Motor neuron (in vitro differentiated cells): ENCODE measurements at places on chromosomes 1 and 21.
A peak's percentile ranks its signal among the peaks of the same experiment; 100 is the strongest.

- peak; percentile 1 for ATAC-seq
These were observed 39.1 kb upstream of the WASF2 start for GRCh38 chr1:27528818-27529703.

- ATAC-seq = no peak
These were observed 21.1 kb downstream of the MEGF6 start for GRCh38 chr1:3590139-3590763.

GRCh38 chr1:241612533-241613477 is 27.4 kb downstream of the CHML start:
- no peak for ATAC-seq

GRCh38 chr1:4586611-4587160 is 67.7 kb upstream of the AJAP1 start:
- ATAC-seq = no peak

DNA sequence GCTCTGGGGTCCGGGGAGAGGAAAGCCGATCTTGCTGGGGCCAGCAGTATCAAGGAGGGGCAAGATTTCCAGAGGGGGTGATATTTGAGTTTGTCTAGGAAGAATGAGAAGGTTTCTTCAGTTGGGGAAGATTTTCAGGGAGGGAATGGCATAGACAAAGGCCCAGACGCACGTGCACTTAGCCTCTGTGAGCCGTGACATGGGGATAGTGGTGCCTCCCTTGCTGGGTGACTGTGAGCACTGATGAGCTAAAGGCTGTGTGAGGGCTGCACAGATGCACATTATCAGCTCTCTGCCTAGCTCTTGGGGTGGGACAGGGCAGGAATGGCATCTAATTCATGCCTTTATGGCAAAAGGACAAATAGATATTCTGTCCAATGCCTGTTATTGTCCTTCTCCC is 1.8 kb downstream of the CDCP2 start:
- ATAC-seq = no peak

- no peak for ATAC-seq
These were observed 207.7 kb downstream of the BARHL2 start for GRCh38 chr1:90509225-90510048.

DNA sequence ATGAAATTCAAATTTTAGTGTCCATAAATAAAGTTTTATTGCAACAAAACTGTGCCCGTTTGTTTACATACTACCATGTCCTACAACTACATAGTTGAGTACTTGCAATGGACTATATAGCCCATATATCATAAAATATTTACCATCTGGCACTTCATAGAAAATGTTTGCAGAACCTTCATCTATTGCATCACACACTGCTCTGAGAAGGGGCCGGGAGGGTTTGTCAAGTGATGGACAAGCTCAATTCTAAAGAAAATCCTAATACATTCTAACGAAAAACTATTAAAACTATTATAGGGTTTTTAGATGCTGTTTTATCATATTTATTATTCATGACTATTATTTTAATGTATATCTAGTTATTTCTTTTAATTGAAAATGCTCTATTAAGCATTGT is 35.9 kb downstream of the RGSL1 start:
- ATAC-seq = no peak

- ATAC-seq = no peak
These were observed 27.9 kb downstream of the DOP1B start for GRCh38 chr21:36184545-36184944.

GRCh38 chr1:229029879-229030235 is 241.1 kb upstream of the RAB4A start:
- no peak for ATAC-seq

GRCh38 chr1:94875794-94876193 is 51.1 kb downstream of the CNN3 start:
- ATAC-seq = no peak

DNA sequence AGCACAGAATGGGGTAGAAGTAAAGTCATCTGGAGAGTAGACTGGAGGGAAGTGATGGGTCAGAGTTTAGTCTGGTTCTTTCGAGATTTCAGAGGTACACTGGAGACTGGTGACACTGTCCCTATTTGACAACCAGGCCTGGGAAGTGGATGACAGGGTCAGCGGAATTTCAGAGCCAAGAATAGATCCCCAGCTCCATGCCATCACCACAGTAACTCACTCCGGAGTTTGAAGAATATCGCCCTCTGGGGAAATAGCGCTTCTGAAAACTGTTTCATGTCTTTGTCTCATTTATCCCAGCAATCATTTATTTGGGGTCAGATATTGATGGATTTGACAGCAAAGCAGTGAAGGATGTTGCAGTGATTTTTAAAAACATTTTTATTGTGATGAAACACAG is 7.6 kb upstream of the NFASC start:
- no peak for ATAC-seq

- peak; percentile 100 for ATAC-seq
These were observed 40.7 kb upstream of the PRKACB start for GRCh38 chr1:84103197-84103992.

DNA sequence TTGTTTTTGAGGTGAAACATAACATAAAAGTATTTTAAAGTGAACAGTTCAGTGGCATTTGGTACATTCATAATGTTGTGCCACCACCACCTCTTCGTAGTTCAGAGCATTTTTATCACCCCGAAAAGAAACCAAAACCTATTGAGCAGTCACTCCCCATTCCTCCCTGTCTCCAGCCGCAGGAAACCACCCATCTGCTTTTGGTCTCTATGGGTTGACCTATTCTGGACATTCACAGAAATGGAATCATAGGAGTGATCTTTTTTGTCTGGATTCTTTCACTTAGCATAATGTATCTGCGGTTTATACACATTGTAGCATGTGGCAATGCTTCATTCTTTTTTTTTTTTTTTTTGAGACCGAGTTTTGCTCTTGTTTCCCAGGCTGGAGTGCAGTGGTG is 141.2 kb downstream of the VPS13D start:
- no peak for ATAC-seq

GRCh38 chr1:160284220-160284781 is 632 bp downstream of the PEX19 start:
- ATAC-seq = peak; percentile 53

DNA sequence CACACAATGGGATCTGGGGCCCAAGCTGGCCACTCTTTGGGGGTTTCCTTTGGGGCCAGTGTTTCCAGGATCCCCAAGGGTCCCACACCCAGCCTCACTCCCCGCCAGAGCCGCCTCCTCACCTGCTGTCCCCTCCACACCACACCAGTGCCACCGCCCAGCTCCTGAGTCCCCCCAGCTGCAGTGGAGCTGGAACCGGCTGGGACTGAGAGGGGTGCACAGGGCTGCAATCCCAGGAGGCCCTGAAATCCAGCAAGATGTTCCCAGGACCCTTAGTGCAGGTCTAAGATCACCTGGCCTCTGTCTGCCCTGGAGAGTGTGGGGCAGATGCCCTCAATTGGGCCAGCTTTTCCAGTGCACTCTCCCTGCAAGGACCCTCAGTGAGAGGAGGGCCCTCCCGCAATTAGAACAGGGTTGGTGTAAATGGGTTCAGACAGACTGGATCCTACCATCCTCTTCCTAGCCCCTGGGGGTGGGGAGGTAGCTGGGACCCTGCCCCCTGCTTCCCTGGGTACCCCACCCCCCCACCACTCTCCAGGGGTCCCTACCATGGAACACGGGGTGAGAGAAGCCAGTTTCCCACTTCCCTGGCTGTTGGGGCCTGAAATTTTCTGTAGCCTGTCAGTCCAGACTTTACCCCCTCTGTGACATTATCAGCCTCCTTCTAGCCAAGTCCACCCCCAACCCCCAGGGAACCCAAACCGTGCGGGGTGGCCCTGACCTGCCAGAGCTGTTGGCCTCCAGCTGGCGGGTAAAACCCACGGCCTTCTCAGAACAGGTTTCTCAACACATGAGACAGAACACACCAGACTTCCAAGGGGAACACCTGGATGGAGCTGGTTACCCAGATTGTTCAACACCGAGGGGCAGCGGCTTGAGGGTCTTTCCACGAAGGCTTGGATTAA is 7.0 kb downstream of the KRTAP10-12 start:
- ATAC-seq = no peak

DNA sequence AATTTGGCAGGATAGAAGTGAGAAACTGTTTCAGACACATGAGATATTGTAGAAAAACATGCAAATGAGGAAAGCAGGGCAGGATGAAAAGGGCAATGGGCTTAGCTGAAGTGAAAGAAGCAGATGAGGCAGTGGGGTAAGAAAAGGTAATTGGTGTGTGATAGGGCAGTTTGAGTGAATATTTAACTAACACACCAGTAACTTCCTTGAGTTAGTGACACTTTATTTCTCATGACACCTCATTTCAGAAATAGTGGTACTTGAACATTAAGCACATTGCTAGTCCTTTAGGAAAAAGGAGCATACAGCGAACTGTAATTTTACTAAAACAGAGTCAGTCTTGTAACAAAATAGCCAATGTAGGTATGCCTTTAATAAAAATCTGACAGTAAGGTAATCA is 415.0 kb downstream of the DPYD start:
- ATAC-seq = no peak
